H4 (cell line): ENCODE measurements at places on chromosomes 5 and 9.

DNA sequence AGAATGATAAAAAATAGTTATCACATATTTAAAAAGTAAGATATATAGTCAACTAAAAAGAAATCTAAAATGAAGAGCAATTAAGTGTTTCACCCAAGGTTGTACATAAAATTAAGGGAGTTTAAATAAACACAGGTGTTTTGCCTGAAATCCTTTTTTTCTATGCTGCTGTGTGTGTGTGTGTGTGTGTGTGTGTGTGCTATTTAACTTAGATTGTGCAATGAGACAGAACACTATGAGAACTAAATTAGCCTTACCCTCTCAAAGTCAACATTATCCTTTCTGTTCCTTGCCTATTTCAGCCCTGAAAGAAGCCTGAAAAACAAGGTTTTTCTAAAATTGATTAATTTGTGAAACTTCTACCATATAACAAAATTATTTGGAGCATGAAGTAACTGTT, 516.2 kb downstream of the ELAVL2 start:
- DNase-seq, result no peak

GRCh38 chr5:54915466-54916027, 69.8 kb downstream of the ESM1 start:
- no peak for DNase-seq

DNA sequence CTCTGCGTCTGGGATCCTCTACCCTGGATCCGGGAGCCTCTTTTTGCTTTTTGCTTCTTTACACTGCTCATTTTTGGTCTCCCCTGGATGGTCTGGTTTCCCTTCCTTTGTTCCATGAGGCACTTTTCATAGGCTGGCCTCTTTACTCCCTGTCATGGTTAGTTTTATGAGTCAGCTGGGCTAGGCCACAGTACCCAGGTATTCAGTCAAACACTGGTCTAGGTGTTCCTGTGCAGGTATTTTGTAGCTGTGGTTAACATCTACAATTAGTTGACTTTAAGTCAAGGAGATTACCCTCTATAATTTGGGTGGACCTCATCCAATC, 17.5 kb downstream of the ANKRD33B start:
- DNase-seq, result no peak

DNA sequence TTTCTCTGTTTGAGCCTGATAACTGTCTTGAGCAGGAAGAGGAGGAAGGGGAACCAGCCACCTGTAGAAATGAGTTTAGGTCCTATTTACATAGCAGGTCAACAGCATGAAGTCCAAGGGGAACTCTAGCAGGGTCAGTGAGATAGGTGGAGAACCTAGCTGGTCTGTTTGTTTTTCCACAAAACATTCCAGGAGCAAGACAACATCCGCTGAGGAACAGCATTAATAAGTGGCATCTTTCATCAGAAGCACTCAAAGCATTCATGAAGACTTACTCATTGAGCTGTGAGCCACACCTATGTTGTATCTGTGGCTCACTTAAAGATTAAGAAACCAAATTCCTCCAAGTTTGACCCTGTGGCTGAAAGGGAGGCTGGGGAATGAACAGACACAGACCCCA, 115.9 kb downstream of the ACTBL2 start:
- DNase-seq, result no peak

DNA sequence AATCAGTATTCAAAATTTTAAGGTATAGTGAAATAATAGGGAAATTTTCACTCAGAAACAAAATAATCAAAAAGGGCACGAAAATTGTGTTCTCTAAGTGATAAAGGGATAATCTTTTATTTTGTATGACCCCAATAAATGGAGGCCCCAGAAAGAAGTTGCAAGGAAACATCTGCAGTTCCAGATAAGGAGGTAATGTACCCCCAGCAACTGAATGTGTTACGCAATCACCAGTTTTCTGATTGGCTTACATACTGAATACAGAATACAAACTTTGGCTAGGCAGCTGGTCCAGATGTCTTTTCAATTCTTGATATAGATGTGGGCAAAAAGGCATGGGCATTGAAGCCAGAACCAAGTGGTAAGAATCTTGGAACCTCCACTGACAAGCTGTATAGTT, 1.7 kb upstream of the TOPORS start:
- DNase-seq, result no peak

DNA sequence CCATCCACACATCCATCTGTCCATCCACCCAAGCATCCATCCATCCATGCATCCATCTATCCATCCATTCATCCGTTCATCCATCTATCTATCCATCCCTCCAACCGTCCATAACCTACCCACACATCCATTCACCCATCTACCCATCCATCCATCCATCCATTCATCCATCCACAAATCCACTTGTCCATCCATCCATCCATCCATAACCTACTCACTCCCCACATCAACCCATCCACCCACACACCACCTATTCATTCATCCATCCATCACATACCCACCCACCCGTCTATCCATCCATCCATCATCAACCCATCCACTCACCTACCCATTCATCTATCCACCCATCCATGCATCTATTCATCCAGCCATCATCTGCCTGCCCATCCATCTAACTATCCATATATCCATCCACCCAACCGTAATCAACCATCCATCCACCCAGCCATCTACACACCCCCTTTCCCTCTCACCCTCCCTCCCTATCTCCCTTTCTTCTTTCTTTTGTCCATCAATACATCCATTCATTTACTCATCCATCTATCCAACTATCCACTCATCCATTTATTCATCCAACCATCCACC, 43.6 kb upstream of the CLPTM1L start:
- no peak for DNase-seq

DNA sequence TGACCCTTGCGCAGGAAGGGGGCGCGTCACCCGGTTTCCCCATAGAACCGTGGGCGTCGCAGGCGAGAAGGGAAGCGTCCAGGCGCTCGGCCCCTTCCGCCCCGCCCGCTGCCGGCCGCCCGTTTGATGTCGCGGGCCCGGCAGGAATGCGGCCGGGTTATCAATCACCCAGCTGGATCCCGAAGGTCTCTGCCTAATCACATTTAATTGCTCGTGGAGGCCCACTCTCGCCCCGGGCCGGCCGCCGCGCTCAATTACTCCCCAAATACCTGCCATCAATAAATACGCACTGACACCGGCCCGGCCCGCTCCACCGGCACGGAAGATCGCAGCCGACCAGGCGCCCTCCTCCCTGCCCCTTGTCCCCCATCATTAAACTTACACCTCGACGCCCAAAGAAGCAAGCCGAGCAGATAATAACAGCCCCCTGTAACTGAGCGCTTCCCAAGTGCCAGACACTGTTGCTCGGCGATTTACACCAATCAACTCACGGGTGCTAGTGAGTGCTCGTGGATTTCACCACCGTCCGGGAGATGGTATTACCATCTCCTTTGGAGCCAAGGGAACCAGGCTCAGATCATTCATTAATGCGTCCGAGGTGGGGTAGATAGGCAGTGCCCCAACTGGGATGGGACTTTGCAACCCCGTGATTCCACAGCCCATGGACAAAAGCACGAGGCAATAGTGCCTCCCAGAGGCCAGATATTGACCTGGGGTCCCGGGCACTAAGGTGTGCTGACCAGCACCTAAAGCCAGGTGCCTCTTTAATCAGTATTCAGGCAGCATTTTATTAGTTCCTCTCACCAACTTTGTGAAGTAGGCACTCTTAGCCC, 11.3 kb downstream of the MSX2 start:
- DNase-seq, result peak; percentile 40

DNA sequence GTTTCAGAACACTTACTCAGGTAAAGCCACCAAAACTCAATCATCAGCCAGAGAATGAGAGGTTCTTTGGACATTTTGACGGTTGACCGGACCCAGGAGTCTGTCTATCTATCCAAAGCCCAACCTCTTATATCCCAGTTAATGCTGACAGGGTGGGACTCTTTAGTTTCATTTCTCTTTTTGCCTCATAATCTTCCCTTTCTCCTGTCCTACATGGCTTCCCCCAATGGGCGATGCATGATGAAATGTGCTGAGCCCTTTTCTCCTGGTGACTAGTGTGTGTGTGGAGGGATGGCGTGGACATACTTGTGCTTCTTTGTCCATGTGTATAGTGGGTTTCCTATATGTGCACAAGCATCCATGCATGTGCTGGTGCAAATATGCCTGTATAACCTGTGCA, at the start of gene TIMD4:
Gene TIMD4 (minus strand): TSS at position 102 of the 400 bp plus-strand sequence. CDS start 28 bp downstream, at position 74.
- no peak for DNase-seq

DNA sequence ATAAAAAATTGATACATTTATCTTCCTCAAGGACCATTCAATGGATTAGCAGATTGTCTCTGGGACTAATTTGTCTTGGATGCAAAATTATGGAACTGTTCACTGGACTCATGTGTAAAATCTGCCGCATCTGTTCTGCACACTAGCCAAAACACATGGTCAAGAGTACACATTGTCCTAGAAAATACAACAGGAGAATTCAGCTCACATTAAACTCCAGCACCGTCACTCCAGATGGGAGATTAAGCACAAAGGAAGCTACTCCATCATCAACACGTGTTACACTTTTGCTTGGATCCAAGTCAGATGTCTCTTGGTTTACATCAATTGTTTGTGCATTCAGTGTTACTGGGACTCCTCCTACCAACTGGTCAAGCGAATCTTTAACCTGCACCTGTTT, 28.8 kb downstream of the C5 start:
- DNase-seq, result no peak

DNA sequence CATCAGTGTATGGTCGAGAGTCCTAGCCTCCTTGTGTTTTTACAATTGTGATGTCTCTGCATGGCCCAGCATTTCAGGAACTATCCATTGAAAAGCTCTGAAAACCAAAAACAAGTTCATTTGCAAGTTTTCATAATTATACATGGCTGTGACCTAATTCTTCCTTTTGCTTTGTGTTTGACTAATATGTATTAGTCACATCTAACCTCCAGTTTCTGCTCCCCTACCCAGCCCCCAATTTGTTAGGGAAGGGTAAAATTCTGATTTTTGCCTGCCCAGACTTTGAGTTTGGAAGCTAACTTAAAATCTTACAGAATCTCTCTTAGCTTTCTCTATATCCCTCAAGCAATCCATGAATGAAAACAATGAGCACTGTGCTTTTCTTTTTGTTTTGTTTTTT, 128.2 kb upstream of the SEMA6A start:
- no peak for DNase-seq

GRCh38 chr5:113276001-113276400, 158.8 kb downstream of the TSSK1B start:
- DNase-seq, result no peak

DNA sequence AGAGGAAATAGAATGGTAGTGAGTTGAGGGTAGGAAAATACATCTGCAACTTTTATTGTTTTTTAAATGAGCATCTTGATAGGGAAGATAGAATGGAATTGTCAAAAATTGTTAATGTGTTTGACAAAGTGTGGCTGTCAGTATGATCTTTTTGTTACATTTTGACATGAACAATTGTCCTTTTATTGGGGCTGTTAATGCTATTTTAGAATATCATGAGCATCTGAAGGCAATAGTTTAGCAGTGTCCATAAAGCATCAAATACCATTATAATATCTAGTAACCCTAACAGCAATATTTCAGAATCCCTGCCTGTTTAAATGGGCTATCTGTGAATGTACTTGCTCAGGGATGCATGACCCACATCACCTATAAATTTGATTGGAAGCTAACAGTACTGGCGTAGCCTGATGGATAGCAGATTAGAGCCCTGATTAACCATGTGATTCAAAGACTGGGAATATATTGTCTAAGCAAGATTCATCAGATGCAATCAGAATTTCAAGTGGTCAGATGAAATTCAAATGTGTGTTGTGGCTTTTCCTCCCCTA, 37.8 kb downstream of the TLE4 start:
- no peak for DNase-seq

- peak; percentile 34 for DNase-seq
Observed at GRCh38 chr5:95595289-95595931, 24.5 kb upstream of the GPR150 start.

DNA sequence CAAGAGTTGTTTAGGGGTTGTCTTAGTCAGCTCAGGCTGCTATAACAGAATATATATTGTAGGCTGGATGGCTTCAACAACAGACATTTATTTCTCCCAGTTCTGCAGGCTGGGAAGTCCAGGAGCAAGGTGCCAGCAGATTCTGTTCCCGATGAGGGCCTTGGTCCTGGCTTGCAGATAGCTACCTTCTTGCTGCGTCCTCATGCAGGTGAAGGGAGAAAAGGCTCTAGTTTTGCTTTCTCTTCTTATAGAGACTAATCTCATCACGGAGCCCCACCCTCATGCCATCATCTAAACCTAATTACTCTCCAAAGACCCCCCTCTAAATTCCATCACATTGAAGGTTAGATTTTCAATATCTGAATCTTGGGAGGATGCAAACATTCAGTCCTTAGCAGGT, 246.0 kb upstream of the ANKRD55 start:
- no peak for DNase-seq

DNA sequence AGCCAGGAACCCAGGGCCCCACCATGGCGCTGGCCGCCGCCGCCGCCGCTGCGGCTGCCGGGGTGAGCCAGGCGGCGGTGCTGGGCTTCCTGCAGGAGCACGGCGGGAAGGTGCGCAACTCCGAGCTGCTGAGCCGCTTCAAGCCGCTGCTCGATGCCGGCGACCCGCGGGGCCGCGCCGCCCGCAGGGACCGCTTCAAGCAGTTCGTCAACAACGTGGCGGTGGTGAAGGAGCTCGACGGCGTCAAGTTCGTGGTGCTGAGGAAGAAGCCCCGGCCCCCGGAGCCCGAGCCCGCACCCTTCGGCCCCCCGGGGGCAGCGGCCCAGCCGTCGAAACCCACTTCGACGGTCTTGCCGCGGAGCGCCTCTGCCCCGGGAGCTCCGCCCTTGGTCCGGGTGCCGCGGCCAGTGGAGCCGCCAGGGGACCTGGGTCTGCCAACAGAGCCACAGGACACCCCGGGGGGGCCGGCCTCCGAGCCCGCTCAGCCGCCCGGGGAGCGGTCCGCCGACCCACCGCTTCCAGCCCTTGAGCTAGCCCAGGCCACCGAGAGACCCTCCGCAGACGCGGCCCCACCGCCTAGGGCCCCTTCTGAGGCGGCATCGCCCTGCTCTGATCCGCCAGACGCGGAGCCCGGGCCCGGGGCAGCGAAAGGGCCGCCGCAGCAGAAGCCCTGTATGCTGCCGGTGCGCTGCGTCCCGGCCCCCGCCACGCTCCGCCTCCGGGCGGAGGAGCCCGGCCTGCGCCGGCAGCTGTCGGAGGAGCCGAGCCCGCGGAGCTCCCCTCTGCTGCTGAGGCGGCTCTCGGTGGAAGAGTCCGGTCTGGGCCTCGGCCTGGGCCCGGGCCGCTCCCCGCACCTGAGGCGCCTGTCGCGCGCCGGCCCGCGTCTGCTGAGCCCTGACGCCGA, 749 bp downstream of the SOWAHA start:
- DNase-seq, result no peak

- DNase-seq, result peak; percentile 36
Observed at GRCh38 chr5:82111191-82111590, 139.4 kb downstream of the ATG10 start.

DNA sequence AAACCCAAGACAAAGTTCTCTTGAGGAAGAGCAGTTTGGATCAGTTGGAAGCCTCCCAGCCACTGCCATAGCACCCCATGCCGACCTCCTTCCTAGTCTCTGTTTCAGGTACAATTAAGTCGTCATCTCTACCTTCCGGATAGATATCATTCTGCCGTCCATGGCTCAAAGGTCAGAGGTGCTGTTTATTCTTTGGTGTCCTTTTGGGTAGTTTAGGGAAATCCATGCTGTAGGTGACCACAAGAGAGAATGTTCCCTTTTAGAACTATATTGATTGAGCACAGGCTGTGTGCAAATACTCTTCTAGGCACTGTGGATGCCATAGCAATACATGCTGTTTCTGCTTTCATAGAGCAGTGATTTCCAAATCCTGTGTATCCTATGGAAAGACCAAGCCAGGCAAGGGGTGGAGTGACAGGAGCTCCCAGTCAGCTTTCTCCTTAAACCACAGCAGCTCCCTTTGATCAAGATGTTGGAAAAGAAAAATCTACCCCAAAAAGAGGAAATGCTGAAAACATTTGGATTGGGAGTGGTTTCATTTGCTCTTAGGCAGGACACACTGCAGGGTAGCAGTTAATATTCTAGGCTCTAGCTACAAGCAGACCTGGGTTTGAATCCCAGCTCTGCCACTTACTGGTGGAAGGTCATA, 127.9 kb downstream of the PALM2AKAP2 start:
- DNase-seq, result no peak
